ENCODE measurements at places on chromosomes 5 and 9. TPM values are rescaled to one million over a fixed set of nuclear protein-coding genes. Genes with fewer than 3 reads are reported as not detected.

NUTM2G gene
- total RNA-seq = not detected

ZNF483 gene
- 1.8 TPM for total RNA-seq

NMUR2 gene
- total RNA-seq = not detected

DNA sequence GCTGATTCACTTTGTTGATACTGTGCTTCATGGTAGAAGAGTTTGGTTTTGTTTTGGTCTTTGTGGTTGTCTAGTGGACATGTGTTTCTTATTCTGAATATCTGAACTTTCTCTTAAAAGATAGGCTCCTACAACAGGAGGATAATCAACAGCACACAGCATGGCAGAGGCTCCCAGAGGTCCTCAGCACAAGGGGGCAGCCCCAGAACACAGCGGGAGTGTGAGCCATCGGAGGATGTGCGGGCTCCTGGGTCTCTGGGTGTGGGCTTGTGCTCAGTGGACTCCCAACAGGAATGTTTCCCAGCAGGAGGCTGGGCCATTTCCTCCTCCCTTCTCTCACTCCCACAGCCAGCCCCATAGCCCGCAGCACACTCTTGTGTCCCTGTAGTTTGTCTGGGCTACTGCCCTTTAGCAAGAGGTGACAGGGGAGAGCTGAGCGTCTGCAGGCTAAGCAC is 164.3 kb upstream of the OTULINL start:
- H3K4me3 ChIP-seq = peak overlapping the region; percentile 38
- no peaks in the 10 kb centered on the region for H3K36me3 ChIP-seq
- no peak for DNase-seq
- H3K4me1 ChIP-seq = peaks cover 48% of the 10 kb centered on the region
- no peaks in the 10 kb centered on the region for H3K27me3 ChIP-seq
- H3K27ac ChIP-seq = peak overlapping the region; percentile 81

DNA sequence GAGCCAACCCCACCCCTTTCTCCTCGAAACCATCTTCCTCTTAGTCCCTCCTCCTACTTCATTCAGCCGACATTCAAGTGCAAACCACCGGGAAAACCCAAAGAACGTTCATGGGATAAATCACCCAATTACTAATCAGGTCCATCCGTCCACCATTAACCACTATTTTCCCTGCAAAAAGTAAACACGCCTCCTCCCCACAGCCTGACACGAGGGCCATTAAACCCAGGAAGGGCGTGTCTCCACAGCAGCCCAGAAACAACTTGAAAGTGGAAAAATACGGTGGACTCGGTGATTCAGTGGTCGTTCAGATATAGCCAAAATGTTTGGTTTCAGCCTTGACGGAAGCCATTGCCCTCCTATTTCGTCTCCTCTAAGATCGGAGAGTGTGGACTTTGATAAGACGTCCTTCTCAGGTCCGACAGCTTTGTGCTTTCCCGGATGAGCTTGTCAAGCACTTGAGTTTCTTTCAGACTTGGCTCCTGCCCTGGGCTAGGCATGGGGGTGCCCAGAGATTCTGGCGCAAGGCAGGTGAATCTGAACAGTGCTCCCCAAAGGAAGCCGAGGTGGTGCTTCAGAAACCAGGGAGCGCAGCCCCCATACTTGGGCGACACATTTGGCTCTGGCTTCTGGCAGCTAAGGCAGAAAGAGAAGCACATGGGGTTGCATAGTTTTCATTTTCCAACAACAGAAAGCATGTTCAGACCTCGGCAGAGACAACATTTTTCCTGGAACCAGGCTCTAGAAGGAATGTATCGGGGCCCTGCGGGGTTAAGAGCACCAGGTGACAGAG is 56.6 kb downstream of the SMIM23 start:
- no peak overlapping the region for H3K27ac ChIP-seq
- no peak for DNase-seq
- H3K36me3 ChIP-seq = no peaks in the 10 kb centered on the region
- no peaks in the 10 kb centered on the region for H3K27me3 ChIP-seq
- peaks cover 3% of the 10 kb centered on the region for H3K4me1 ChIP-seq

DNA sequence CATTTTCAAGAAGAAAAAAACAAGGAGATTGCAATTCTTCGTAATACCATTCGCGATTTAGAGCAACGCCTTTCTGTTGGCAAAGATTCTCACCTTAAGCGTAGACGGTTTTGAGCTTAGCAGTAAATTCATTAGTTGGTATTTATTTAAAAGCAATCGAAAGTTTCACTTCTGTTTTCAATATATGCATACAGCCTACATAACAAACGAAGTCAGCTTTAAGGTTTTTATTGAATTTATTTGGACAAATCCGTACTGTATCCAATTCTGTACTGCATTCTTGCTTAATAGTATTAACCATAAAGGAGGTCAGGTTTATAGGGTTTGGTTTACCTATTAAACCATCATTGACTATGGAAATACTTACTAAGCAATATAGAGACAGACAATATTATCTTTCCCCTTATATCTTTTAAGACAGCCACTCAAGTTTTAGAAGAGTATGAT is 12.0 kb downstream of the SELENOP start:
- no peak overlapping the region for H3K4me3 ChIP-seq
- H3K4me1 ChIP-seq = no peaks in the 10 kb centered on the region
- H3K36me3 ChIP-seq = peaks cover 2% of the 10 kb centered on the region
- H3K27me3 ChIP-seq = no peaks in the 10 kb centered on the region

- no peaks in the 10 kb centered on the region for H3K27me3 ChIP-seq
- no peak overlapping the region for H3K27ac ChIP-seq
- DNase-seq = no peak
These were observed 107.6 kb upstream of the MPDZ start for GRCh38 chr9:13386935-13387733.

DNA sequence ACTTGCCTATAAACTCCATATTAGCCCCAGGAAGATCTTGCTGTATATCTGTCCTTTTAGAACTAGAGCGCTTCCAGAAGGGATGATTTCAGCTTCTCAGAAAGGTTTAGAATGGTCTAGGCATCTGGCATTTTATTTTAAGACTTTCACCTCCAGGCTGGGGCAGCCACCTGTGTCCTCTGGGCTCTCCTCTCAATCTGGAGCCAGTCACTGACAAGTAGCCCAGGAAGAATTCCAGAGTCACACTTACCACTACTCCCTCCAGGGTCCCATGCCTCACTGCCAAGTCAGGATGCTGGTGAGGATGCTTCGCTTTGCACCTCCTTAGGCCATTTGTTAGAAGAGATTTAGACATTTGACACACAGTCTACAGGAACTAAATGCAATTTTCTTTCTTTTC is 20.8 kb downstream of the B4GALT1 start:
- H3K4me3 ChIP-seq = no peak overlapping the region
- peaks cover 19% of the 10 kb centered on the region for H3K36me3 ChIP-seq
- peaks cover 50% of the 10 kb centered on the region for H3K4me1 ChIP-seq
- peak overlapping the region; percentile 34 for H3K27ac ChIP-seq
- no peak for DNase-seq
- no peaks in the 10 kb centered on the region for H3K27me3 ChIP-seq

Measured in activated CD4-positive, alpha-beta T cell treated with anti-CD3 and anti-CD28 coated beads, Interleukin-2, amount 10 ng/mL, durations not matched to agents 24 days and 14 days (primary cell).